ENCODE measurements at places on chromosomes 4 and X. TPM values are rescaled to one million over a fixed set of nuclear protein-coding genes. Genes with fewer than 3 reads are reported as not detected.

GRCh38 chrX:134171661-134172587, 65.1 kb upstream of the CCDC160 start:
- no peak for DNase-seq

Gene FGF2
- total RNA-seq: 12.2 TPM

GRCh38 chr4:104447294-104447693, 47.4 kb downstream of the CXXC4 start:
- no peak for DNase-seq

DNA sequence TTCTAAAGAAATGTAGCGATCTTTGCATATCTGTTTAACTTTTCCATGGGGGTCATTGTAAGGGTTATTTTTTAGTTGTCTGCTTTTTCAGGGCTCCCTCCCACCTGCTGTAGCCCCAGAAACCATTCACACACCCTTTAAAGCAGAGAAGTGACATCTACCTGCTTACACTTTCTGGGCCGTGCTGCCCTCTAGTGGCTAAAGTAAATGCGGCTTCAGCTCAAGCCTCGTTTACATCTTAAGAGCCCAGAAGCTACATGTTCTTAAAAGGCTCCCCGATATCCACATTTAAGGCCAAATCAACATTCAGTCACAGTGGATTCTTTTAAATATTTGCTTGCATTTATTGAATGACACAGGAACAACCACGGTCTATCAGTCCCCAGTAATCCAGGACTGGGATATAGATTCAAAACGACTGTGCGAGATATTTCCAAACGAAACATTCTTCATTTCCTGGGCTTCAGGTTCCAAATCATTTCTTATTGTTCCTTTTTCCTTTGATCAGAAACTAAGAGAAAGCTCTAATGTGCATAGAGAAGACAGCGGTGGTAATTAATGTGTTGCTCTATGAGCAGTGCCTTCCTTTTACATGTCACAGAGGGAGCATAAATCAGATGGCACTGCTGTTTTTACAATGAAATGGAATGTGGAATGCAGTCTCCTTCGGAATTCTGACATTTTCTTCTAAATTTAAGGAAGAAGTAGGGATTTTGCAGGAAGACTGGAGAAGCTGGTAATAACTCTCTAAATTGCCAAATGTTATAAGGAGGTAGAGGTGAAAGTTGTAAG, 119.9 kb downstream of the RASGEF1B start:
- DNase-seq: peak; percentile 55

DNA sequence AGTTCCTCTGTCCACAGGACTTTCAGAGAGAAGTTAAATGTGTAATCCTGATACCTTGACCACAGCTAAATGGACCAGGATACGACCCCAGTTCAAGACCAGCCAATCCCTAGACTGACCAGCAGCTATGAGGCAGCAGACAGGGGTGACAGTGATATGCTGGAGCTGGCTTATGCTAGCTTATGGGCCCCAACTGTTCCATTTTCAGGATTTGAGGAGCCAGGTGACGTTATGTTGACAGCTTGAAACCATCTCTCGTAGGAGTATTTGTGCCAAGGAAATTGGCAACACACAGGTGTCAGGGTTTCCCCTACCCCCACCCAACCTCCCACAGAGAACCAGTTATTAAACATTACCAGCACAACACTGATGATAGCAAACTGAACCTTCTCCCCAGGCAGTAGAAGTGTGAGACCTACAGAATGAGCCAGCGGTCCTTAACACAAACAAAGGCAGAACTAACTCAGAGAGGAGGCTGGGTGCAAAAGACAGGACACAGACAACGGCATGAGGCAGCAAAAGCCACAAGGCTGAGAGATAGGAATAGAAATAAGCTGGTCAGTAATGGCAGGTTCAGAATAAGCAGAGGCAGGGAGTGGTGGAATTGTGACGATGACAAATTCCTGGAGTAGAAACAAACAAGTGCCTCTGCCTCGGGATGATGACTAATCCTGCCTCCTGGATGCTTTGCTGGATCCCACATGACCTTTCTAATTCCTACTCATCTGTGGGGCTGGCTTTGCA, 85.6 kb upstream of the CPEB2 start:
- DNase-seq: no peak

Gene TBL1X
- total RNA-seq: 82.2 TPM

DNA sequence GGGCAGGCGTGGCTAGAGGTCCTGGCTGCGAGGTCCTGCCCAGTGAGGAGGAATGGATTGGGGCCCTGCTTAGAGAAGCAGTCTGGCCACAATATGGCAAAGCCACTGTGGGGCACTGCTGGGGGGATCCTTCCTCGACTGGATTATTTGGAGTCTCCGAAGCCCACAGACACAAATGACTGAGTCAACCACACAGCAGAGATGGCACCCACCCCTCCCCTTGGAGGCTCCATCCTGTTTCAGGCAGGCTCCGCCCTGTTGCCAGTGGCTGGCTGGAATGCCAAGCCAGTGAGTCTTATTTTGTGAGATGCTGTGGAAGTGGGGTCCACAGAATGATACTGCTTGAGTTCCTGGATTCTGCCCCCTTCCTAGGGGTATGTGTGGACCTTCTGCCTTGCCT, 363.9 kb downstream of the PPP1R2C start:
- DNase-seq: no peak

GRCh38 chrX:85620466-85620865, 241.0 kb upstream of the POF1B start:
- DNase-seq: no peak

Gene FAM120C
- total RNA-seq: 17.2 TPM

- DNase-seq: no peak
Measured at GRCh38 chr4:53235547-53235946, 130.3 kb downstream of the SCFD2 start.

DNA sequence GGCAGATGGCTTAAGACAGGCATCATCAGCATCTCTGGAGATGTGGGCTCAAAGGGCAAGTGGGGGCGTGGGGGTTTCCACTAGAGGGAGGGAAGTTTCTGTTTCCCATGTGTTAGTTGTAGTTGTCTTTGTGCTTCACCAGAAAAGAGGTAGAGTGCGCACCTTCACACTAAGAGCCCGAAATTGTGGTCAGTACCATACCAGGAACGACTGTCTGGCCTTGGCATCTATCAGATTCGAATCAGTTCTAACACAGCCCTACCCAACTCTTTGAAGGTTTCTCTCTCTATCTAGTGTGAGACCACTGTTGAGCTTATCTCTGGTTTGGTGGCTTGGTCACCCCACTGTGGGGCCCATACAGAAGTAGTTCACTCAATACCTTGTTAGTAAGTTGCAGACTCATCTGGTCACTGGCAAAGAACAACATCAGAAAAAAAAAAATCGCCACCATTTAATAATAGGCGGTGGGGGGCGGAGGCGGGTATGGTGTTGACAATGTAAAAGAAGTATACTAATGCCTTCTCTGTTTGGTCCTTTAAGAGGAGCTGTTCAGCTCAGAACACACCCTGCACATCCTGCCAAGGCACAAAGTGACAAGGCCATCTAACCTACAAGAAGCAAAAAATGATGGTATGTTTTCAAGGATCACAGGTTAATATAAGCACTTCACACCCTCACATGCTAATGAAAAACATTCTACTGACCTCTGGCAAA, 71.1 kb downstream of the NYX start:
- DNase-seq: no peak

- no peak for DNase-seq
Measured at GRCh38 chr4:136017556-136017955, 1514.7 kb downstream of the PCDH18 start.

DNA sequence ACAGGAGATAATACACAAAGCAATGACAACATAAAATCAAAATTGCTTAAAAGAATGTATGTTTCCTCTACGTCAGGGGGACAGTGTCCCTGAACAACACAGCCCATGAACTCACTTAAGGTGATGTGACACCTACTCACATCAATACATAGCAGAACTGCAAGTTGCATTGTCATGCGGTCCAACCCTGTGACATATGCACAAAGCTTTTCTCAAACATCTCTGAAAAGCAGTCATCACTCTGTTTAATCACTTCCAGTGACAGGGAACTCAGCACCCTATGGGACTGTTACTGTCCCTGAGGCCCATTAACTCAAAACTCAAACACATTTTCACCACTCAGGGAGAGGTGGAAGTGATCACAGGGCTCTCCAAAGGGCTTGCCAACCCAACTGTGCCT, 2.4 kb downstream of the STX18 start:
- no peak for DNase-seq

Gene CSAG2
- not detected for total RNA-seq

DNA sequence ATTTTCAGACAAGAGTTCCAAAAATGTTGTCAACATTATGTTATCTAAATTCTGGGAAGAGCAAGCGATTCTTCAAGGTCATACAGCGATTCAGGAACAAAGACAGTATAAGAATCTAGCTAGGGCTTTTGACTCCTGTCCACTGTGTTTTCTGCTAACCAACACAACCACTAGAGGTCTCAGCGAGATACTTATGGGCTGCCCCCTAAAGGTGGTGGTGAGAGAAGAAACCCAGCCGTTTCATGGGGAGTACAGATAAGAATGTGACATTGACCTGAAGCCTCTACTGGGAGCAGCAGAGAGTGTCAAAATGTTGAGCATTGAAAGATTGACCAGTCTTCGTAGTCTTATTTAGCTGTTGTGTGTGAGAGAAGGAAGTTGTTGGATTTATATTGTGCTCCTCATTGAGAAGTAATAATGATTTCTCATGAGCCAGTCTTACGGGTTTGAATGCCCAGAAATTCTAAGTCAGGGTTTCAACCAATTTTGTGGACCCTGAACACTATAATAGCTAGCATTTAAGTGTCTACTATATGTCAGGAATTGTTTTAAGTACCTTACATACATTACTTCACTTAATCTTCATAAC, 168.3 kb downstream of the SPRY1 start:
- peak; percentile 60 for DNase-seq

DNA sequence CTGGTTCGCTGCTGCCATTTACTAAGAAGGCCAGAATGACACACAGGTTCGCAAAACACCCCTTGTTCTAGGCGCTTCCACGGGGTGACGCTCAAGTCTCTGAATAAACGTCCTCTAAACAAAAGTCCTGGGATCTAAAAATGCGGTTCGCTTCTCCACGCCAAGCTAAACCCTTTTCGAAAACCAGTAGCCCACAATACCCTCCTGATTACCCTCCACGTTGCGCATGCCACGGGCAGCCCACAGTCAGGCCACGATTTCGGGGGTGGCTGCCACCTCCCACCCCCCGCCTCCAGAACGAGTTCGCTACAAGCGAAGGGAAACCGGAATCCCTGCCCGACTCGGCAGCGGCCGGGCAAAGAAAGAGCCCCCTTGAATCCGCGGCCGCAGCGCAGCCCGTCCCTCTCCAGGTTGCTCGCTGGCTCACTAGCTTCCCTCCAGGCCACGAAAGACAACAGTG, 423 bp downstream of the RPL39 start:
- no peak for DNase-seq

DNA sequence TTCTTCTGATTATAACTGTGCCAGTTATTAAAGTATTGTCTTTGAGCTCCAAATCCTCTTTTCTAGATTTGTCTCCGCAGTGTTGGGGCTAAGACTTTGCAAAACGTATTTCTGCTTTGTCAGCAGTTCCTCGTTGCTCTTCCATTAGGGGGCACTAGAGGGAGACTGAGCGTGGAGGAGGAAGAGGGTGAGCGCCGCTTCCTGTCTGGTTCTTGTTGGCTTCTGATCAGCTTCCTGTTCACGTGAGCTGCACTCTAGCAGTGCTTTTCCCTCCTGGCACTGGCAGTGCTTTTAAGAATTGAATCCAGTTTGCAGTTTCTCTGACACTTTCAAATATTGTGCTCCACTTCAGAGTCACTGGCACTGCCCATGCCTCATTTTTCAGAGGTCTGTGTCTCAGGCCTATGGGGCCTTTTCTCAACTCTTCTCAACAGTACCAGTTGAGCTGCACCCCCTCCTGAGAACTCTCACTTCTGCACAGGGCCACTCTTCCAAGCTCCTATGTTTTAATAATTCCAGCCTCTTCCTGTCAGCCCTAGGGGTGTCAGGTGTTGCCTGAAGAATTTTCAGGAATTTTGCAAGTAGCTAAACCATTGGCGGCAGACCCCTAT, 54.4 kb upstream of the LCORL start:
- DNase-seq: peak; percentile 43

DNA sequence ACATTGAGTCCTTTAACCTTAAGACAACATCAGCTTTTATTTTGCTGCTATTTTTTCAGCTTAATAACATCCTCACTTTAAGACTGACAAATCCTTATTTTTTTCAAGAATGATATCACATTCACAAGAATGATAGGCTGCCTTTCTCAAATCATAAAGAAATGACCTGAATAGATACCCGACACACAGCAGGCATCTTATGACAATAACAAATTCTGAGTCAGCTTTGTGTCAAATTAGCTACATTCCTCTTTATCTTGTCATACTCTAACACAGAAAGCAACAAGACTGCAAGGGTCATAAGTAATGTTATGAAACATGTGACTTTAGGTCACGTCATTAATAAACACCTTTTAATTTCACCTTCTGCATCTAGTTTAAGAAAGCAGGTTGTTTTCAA, 2387.6 kb downstream of the PCDH7 start:
- no peak for DNase-seq

Gene STBD1
- 6.9 TPM for total RNA-seq

Gene PAGE1
- total RNA-seq: not detected

DNA sequence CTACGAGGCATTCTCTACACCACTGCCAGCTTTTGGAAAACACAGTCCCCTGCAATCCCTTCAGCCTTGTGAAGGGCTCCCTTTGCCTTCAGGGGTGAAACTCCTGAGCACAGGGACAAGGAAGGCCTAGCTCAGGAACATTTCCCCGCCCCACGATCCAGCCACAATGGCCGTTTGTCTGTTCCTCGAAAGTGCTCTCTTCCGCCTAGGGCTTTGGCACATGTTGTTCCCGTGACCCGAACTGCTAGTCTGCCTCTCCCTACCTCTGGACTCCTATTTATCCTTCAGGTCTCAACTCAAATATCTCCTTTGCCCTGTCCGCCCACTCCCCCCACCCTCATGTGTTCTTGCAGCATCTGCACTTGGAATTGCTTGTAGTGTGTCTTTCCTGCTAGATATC, 12.1 kb downstream of the FGD1 start:
- DNase-seq: no peak

DNA sequence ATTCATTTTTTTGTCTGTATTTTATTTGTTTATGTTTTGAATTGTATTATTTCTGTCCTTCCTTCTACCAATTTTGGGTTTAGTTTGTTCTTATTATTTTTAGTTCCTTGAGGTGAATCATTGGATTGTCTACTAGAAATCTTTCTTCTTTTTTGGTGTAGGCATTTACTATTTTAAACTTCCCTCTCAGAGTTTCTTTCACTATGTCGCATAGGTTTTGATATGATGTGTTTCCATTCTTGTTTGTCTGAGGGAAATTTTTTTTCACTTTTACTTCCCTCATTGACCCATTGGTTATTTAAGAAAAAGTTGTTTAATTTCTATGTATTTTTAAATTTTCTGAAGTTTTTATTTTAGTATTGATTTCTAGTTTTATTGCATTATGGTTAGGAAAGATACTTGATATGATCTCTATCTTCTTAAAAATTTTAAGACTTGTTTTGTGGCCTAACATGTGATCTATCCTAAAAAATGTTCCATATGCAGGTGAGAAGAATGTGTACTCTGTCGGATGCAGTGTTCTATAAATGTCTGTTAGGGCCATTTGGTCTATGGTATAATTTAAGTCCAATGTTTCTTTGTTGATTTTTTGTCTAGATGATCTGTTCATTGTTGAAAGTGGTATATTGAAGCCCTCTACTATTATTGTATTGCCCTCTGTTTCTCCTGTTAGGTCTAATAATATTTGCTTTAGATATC, 68.8 kb downstream of the IL15 start:
- no peak for DNase-seq

Measured in ureter (tissue), 1 donor.